ENCODE measurements at places on chromosomes 11 and 22.
A peak's percentile ranks its signal among the peaks of the same experiment; 100 is the strongest.

GRCh38 chr11:14111496-14111895 is 149.0 kb downstream of the SPON1 start:
- no peak for DNase-seq

DNA sequence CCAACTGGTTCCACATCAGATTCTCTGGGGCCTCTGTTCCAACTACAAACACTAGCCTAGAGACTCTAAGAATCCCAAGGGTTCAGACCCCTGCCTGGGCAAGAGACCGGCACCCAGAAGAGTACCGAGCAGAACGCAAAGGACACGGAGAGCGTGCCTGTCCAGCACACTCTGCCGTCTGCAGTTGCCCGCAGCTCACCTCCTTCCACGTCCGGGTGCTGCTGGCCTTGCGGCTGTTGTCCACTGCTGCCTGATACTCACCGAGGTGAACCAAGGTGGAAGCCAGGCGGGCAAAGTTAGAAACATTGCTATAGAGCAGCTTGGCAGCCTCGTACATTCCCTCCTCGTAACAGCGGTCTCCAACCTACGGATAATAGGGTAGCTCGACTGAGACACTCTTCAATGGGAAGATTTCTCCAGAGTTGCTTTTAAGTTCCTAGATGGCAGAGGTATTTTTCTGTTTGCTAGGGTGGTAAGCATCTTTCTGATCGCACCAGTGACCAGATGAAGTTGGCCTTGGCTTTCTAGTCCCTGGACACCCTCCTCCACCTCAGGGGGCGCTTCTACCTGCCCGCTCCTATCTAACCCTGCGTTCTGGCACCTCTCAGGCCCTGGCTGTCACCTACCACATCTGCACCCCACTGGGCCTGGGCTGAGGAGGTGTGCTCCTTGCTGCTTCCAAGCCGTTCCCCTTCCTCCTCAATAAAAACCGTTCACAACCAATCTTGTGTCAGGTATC is 22.8 kb upstream of the SLC25A1 start:
- no peak for DNase-seq

GRCh38 chr22:46349681-46350080 is 14.2 kb downstream of the TRMU start:
- no peak for DNase-seq

- DNase-seq, result no peak
Observed at GRCh38 chr11:92569726-92570125, 345.1 kb downstream of the FAT3 start.

DNA sequence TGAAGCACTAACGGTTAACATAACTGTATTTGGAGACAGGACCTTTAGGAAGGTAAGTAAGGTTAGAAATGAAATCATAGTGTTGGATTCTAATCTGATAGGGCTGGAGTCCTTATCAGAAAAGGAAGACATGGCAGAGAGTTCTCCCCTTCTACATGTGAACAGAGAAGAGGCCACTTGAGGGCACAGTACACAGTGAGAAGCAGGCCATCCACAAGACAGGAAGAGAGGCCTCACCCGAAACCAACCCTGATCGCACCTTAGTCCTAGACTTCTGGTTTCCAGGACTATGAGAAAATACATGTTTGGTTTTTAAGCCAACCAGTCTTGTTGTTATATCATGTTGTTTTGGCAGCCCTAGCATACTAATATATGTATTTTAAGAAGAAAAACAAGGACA is 170.0 kb downstream of the LRRC4C start:
- DNase-seq, result no peak

DNA sequence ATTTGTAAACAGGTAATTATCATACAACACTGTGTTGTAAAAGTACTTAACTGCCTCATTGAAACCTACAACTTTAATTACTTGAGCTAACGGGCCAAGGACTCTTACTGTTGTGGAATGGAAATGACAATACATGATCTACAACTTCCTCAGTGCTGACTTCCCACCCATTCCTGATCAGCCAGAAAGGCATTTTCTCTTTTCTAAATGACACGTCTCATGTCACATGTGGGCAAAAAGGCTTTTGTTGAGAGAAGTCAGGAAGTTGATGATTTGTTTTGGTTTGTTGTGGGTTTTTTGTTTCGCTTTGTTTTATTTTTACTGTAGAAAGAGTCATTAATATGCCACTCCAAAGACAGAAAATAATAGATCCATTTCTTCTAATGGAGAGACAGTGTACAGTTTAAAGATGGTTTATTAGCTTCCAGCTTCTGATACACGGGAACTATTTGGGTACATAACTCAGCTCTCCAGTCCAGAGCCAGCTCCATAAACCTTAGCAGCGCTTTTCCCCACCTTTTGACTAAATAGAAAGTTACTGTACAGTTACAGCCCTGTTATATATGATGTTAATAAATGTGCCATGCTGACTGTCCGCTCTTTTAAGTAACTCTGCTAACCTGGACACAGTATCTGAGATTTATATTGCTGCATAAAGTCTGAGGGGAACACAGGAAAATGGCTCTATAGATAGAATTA is 509.4 kb upstream of the API5 start:
- no peak for DNase-seq

GRCh38 chr22:27984001-27984695 is 65.1 kb upstream of the PITPNB start:
- DNase-seq, result no peak

- DNase-seq, result no peak
Observed at GRCh38 chr11:97794876-97795275, 1225.9 kb upstream of the CNTN5 start.

- DNase-seq, result no peak
Observed at GRCh38 chr11:112455791-112456190, 195.1 kb upstream of the PLET1 start.

DNA sequence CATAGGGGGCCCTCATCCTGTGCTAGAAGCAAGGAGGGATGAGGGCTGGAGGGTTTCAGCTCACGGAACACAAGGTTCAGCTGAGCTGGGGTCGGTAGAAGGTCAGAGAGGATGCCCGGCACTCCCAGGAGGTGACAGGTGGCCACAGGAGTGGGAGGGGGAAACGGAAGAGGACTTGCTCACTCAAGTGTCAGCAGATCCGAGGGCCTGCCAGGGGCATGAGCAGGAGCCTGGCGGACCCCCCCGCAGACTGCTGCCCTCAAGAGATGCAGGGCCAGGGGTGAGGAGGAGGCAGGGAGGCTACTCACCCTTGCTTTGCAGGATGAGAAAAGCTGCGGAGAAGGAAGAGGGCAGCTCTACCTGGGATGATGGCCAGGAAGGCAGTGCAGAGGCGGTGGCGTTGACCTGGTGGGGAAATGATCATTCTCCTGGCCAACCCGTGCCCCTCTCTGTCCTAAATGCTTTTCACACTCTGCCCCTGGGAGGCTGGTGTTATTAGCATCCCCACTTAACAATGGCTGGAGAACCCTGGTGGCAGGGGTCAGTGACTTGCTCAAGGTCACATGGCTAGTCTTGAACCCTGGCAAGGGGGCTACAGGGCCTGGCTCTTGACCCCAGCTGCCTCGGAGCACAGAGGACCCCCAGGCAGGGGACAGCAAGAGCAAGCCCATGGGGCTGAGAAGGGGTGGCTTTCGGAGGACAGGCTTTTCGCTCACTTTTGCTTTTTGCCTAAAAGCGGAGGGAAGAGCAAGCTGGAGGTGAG is 30.1 kb upstream of the CSNK1E start:
- peak; percentile 81 for DNase-seq

DNA sequence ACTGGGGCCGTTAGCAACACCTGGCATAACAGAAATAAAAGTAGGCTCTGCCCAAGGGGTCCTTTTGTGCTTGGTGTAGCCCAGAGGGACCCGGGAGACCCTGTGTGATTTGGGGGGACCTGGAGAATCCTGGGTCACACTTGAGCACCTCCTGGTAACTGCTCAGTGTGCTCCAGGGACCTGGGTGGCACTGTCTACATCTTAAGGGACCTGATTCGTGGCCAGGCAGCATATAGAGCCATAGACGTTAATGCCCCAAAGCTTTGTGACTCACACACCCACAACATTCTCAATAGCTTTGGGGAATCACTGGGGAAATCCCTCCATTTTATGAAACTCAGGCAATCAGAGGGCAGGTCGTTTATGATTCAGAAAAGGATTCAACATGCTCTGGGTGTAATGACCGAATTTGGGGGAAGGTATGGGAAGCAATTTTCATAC is 3.6 kb upstream of the IGF2 start:
- DNase-seq, result no peak

DNA sequence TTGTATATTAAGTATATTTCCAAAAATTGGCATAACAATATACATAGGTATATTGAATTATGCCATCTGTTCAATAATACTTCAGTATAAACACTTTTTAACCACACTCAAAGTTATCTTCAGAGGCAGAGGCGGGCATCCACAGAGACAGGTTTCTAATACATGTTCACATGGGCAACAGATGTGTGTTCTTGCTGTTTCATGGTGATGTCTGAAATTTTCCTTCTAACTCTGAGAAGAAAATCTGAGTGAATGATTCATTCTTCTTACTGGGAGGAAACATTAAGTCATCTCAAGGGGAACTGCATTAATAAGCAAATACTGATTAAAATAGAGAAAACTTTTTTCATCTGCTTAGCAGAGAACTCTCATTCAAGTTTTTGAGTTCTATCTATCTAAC is 1074.5 kb downstream of the LRRC4C start:
- no peak for DNase-seq

GRCh38 chr11:63871962-63872799 is 33.3 kb downstream of the MARK2 start:
- DNase-seq, result peak; percentile 94

DNA sequence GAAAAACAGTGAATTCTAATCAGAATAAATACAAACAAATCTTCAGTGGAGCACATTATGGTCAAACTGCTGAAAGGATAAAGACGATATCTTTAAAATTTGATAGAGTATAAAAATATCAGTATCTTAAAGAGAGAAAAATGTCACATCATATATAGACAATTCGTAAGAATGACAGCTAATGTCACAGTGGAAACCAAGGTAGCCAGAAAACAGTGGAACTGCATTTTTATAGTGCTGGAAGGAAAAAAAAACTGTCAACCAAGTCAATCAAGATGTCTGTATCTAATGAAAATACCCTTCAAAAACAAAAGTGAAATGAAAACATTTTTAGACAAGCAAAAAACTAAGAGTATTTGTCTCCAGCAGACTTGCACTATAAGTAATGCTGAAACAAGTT is 73.4 kb upstream of the HMGXB4 start:
- no peak for DNase-seq

DNA sequence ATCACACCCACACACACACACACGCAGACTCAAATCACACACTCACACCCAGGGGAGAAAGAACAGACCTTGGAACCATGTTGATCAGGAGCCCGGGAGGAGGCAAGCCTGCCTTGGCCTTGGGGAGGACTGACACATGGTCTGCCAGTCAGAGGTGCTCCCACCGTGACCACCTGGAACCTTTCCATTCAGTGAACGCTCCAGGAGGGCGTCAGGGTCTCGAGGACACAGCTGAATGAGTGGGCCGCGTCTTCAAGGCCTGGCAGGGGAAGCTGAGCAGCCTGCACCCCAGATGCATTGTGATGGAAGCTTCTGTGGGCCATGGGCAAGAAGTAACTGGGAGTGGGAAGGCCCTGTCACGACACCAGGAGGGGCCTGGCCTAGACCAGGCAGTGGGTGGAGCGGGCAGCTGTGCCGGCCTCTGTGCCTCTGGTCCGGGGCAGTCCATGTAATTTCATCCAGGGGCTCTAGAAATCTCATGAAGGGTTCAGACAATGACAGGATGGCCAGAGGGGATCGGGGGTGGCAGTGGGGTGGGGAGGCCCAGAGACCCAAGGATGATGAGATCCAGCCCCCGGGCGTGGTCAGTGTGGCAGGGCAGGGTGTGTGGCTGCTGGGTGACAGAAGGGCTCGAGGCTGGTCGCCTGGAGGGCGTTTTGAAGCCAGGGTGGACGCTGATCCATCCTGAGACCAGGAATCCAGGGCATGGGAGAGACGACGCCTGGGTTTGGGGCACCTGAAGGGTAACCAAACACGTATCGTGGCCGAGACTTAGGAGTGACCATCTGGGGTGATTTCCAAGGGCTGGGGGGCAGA is 53.7 kb downstream of the IGF2 start:
- DNase-seq, result peak; percentile 66

DNA sequence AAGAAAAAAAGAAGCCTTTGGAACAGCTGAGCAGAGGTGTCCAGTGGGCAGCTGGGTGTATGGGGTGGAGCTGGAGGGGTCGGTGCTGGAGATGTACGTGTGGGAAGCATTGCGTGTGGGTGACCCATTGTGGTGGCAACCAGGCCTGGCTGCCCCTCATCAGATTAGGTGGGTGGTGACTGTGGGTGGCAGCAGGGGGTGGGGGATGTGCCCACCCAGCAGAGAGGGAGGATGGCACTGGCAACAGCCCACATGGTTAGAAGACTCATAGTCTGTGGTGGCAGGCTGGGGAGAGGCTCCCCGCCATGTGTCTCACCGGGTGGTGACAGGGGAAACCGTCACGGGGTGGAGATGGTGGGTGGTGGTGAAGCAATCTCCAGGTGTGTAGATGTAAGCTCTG is 27.6 kb downstream of the TP53I11 start:
- DNase-seq, result no peak

DNA sequence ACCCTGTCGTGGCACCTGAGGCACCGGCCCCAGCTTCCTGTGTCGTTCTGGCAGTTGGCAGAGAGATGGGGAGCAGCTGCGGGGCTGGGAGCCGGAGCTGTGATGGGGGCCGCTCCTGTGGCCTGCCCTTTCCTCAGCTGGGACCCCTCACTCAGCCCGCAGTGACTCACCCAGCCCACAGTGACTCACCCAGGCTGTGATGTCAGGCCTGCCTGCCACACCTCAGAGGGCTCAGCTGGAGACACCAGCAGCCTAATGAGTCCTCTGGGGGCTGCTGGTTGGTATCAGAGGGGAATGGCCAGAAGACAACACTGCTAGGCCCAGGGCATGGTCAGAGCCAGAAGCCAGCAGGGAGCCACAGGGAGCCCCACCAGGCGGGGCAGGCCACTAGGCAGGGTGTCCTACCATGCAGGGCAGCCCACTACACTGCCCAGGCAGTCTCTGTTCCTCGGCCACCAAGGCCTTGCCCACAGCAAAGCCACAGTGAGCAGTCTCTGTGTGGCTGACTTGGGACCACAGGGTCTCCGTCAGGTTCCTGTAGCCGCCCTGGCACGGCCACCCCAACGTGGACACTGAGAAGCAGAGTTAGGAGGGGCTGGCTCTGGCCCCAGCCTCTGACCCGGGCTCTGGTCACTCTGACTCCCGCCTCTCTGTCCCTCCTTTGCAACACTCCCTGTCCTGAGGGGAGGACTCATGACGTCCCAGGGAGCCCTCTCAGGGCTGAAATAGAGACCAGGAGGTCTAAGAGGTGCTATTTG is 4.2 kb upstream of the FXYD2 start:
- no peak for DNase-seq

GRCh38 chr11:133904818-133905515 is 51.8 kb downstream of the IGSF9B start:
- no peak for DNase-seq

DNA sequence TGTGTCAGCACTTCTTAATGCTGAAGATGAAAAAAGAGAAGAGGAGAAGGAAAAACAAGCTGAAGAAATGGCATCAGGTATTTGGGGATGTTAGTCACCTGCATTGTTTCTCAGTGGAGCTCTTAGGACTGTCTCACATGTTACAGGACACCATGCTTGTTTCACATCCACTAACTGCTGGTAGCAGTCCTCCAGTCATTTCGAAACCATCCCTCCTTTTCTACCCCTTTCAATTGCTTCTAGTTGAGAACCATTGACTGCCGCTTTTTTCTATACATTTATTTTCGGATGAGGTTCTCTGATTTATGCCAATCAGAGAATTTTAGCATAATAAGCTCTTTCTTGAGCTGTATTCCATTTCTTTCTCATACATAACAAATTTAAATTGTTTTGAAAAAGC is 21.5 kb downstream of the BIRC2 start:
- DNase-seq, result no peak
